ENCODE measurements at places on chromosomes 3 and 15. TPM values are rescaled to one million over a fixed set of nuclear protein-coding genes. Genes with fewer than 3 reads are reported as not detected.

Gene EPHA3
- total RNA-seq = not detected

Gene PLCH1
- total RNA-seq = 0.09 TPM

Gene PLOD2
- 2.2 TPM for total RNA-seq

Gene TMCO5A
- total RNA-seq = not detected

Gene ITPR1
- total RNA-seq = 117 TPM

Gene ZIC1
- not detected for total RNA-seq

Gene GOLGA6D
- not detected for total RNA-seq

Gene FAM107A
- total RNA-seq = not detected

Gene RBP2
- not detected for total RNA-seq

Gene RETNLB
- not detected for total RNA-seq

Gene BMF
- total RNA-seq = 17.9 TPM

Gene LMAN1L
- 0.32 TPM for total RNA-seq

DNA sequence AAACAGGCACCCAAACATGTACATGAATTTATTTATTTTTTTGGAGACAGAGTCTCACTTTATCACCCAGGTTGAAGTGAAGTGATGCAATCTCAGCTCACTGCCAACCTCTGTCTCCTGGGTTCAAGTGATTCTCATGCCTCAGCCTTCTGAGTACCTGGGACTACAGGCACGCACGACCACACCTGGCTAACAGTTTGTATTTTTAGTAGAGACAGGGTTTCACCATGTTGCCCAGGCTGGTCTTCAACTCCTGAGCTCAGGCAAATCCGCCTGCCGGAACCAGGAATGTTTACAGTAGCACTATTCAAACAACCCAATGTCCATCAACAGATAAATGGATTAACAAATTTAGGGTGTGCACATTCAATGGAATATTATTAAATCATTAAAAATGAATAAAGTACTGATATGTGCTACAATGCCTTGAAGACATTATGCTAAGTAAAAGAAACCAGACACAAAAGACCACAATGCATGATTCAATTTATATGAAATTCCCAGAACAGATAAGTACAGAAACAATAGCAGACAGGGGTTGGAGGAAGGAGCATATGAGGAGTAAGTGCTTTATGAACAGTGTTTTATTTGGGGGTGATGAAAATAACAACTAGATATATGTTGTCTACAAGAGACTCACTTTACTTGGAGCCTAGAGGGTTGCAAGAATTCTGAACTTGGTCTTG, 1.3 kb downstream of the LEO1 start:
- no peak for DNase-seq

GRCh38 chr3:73045391-73045790, 16.1 kb upstream of the EBLN2 start:
- no peak for DNase-seq

GRCh38 chr15:22966321-22967083, 13.7 kb downstream of the CYFIP1 start:
- no peak for DNase-seq

DNA sequence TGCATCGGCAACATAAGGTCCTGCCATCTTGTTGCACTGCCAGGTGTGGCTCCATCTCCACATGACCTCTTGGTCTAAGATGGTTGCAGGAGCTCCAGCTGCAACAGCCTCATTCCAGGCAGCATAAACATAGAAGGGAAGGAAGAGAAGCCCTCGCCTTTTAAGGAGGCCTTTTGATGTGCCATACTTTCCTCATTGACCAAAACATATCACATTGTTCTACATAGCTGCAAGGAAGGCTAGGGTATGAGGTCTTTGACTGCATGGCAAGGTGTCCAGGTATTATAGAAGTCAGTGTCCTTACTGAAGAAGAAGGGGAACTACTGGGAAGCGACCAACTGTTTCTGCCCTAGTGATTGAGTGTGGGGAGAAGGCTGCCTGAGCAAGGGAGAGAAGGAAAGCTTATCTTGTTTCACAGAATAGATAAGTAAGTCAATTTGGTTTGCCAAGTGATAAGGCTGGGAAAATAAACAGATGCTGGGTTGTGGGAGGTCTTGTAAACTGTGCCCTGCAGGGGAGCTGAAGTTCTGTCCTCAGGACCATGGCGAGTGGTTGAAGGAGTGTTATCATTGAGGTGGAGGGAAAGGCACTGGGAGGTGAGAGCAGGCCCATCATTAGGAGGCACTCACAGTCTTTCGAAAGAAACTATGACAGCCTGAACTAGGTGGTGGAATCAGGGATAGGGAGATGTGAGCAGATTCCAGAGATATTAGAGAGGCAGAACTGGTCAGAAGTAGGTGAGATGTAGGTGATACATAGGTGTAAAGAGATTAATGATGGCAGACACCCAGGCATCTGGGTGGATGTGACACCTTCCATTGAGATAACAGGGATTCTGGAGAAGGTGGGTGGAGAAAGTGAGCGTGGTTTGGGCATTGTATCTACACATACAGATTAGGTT, 93.8 kb upstream of the IGF1R start:
- no peak for DNase-seq

DNA sequence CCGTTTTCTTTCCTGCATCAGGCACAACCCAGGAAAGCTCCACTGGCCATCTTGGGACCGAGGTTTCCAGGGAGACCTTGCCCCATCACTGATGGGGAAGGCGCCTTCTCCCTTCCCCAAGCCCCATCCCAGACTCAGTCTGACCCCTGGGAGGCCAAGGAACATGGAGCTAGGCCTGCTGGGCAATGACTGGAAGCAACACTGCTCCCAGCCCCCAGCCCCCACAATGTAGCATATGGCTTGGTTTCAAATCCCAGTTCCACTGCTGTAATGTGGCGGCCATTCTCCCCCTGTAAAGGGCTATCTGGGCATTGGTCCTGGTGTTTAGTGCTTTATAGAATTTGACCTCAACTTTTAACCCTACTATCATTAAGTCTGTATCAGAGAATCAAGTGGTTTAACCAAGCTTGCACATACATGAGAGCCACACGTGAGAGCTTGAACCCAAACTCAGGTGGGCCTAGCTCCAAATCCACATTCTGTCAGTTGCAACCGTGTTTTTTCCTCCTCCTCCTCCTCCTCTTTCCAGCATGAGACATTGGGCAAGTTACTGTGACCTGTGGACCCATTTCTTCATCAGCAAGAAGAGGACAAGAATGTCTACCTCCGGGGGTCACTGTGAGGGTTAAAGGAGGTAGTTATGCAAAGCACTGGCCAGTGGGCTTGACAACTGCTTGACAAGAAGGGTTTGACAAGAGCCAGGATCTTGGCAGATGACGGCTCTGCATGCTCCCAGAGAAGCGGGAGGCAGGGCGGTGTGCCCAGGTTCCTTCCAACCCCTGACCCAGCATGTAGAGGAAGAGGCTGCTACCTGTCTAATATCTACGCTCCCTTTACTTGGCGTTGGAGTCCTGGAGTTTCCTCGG, 37.4 kb downstream of the KLHL25 start:
- DNase-seq = no peak

DNA sequence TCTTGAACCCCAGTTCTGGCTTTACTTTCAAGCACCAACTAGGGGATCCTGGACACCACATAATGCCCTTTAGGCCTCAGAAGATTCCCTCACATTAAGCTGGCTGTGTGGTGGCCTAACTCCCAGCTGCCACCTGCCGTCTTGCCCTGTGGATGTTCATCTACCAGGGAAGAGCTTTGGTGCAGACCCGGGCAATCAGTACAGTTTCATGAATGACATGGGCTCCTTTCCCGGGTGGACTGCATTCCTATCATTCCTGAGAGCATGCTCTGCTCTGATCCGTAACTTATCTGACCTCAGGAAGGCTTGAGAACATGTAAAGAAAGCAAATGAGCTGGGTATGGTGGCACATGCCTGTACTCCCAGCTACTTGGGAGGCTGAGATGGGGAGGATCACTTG, 50.0 kb upstream of the GSK3B start:
- DNase-seq = no peak

DNA sequence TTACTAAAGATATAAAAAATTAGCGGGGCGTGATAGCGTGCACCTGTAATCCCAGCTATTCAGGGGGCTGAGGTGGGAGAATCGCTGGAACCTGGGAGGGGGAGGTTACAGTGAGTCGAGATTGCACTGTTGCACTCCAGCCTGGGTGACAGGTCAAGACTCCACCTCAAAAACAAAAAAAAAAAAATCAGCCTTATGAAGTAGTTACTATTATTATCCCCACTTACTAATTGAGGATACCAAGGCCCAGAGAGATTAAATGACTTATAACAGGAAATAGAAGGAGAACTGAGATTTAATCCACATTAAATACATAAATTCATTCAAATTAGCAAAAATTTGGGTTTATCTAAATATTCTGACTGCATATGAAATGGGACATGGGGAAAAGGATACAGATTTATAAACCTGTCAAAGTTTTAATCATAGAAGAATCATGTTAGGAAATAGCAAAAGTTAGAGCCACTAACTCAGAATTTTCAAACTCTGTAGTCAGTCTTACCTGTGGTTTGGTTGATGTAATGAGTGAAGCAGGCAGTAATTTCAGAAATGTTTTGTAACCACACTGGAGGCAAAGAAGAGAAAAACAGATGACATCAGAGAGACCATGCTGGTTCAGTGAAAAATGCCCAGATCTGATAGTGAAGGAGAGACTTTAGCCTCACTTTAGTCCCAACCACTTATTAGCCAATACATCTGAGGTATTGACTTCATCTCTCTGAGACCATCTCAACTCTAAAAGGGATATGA, 25.0 kb upstream of the ACAP2 start:
- DNase-seq = no peak

DNA sequence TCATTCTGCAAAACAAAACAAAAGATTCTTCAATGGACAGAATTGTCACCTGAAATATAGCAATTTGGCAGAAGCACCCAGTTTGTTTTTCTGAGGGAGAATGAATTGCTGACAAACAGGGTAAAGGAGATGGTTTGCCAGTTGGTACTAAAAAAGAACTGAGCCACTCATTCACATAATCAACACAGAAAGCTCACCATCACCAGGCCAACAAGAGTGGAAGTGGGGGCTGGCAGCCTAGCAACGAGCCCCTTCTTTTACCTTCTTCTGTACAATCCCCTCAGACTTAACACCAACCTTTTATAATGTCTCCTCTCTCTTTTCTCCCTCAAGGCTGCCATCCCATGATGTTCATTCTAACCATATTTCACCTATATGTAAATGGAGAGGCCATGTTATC, 5.9 kb downstream of the TOP2B start:
- no peak for DNase-seq

DNA sequence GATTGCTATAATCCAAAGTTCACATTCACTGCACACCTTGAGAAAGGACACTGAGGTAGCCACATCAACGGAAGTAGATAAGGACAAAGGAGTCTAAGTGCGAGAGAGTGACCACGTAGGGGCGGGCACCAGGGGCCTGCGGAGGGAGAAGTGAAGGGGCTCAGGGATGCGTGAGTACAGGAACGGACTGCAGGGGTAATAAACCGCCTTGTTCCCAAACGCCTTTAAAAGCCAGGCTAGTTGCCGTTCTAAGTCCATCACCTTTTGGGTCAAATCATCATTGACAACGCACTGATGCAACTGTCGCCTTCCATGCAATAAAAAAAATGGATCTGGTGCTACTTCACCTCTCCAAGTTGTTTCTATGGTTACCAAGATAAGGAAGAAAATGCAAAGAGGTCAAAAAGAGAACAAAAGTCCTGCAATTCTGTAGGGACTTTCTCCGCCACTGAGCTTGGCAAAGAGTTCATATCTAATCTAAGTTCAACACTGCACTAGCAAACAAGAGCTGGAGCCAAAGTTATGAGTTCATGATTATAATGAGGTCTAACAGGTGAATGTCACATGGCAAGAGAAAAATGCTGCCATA, 32.6 kb upstream of the ATP11B start:
- no peak for DNase-seq

GRCh38 chr3:182609575-182610156, 183.6 kb upstream of the ATP11B start:
- no peak for DNase-seq

DNA sequence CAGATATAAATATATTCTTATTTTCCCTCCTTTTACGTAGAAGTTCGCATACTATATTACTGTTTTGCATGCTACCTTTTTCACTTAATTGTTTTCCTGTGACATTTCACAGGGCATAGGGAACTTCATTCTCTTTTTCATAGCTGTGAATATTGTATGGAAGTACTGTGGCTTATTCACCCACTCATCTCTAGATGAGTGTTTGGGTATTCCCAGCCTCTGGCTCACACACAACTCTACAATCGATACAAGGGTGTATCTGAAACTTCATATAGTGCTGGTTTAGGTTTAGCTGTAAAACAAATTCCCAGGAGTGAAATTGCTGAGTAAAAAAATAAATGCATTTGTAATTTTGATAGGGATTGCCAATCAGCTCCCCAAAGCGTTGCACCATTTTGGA, 55.3 kb upstream of the MAGI1 start:
- no peak for DNase-seq

DNA sequence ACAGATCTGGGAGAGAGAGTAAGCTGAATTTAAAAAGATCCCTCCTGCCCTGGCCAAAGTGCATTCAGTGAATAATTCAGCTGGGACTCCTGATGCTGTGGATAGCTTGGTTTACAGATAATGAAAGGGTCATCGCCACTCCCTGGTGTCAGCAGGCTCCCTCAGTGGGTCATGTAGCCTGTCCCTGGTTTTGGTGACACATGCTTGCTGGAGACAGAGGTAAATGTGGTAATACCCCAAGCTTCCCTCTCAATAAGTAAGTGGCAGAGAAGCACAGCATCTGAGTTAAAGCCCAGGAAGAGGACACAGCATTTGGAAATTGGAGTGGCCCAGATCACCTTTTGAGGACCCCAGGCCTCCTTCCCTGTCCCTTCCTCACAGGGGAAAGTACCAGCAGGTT, 1.8 kb downstream of the TMEM115 start:
- no peak for DNase-seq

GRCh38 chr3:13073326-13074005, at the start of gene IQSEC1:
TSS of gene IQSEC1 (minus strand) at chr3:13073429. CDS start at chr3:13073014, 415 bp downstream.
- DNase-seq = peak; percentile 68

- DNase-seq = no peak
Measured at GRCh38 chr3:21502656-21503055, 248.4 kb downstream of the ZNF385D start.

- no peak for DNase-seq
Measured at GRCh38 chr3:140441006-140441405, 236.9 kb upstream of the TRIM42 start.

GRCh38 chr15:71646767-71647486, 163.4 kb upstream of the NR2E3 start:
- no peak for DNase-seq

DNA sequence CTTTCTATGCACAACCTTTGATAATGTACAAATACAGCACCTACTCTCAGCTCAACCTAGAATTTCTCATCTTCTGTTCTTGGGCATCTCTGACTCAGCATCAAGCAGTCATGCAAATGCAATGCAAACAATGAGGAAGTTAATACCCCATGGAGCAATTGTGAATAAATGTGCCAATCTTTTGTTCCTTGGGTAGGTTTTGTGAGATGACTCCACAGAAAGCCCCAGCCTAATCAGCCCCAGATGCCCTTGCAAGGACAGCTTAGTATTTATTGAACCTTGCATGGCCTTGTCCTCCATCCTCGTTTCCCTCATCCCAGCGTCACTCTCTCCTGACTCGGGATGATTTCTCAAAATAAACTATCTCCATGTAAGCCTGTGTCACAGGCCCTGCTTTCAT, 494.7 kb upstream of the NECTIN3 start:
- DNase-seq = no peak

Data from activated T-helper 2 cell treated with anti-CD3 and anti-CD28 coated beads, Interferon-gamma antibody, Interleukin-2, Interleukin-4, amounts not matched to agents 10 μg/mL and 5 μg/mL and 100 μg/mL, durations not matched to agents 14 hours and 24 hours and 36 hours (primary cell).